Mononuclear cell (primary cell): ENCODE measurements at places on chromosomes 5 and 9. TPM values are rescaled to one million over a fixed set of nuclear protein-coding genes. Genes with fewer than 3 reads are reported as not detected.

The PCDHGB1 gene
- not detected for total RNA-seq

The NEUROG1 gene
- total RNA-seq: not detected

The EPB41L4B gene
- not detected for total RNA-seq

The WNK2 gene
- 0.10 TPM for total RNA-seq

The SLC36A3 gene
- not detected for total RNA-seq

The CDC20B gene
- total RNA-seq: not detected

The CSF2 gene
- total RNA-seq: 3.5 TPM

The HAPLN1 gene
- total RNA-seq: under 0.01 TPM

The ABCA1 gene
- 43.4 TPM for total RNA-seq

The GABBR2 gene
- total RNA-seq: under 0.01 TPM

The BAAT gene
- total RNA-seq: 0.10 TPM

The SLC25A2 gene
- total RNA-seq: 0.73 TPM

The FLT4 gene
- 1.3 TPM for total RNA-seq
